ENCODE measurements at places on chromosomes 5 and 9. TPM values are rescaled to one million over a fixed set of nuclear protein-coding genes. Genes with fewer than 3 reads are reported as not detected.
A peak's percentile ranks its signal among the peaks of the same experiment; 100 is the strongest.

- DNase-seq: no peak
Observed at GRCh38 chr9:131583836-131584555, 38.7 kb downstream of the PRRT1B start.

- no peak for DNase-seq
Observed at GRCh38 chr5:27708534-27708933, 670.1 kb upstream of the CDH9 start.

DNA sequence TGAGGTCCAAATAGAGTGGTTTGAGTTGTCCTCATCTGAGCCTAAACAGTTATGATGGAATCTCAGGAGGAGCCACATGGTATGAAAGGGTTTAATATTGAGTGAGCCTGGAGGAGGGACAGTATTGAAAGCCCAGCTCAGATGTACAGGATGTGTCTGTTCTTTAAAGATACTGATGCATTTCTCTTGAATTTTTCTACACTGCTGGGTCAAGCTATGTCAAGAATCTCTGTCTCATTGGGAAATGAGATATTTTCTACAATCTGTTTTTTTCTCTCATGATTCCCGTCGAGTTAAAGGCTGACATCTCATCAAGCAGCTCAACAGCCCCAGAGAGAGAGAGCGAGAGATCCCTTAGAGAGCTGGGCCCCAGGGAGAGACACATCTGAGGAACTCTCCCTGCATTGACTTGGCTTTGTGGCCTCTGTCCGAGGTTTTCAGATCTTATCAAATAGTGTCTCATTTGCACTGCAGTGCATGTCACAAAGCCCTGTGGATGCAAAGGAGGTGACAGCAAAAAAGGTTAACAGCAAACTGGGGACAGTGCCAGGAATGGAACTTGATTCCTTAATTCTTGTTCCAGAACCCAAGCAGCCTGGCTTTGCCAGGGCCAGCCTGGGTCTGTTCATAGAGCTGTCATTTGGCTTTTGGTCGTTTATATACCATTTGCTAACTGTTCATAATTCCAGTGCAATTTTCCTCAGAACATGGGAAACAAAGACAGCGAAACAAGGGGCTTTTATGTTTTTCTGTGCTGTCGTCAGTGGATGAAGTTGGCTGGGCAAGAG, 19.0 kb upstream of the ACTBL2 start:
- no peak for DNase-seq

- DNase-seq: no peak
Observed at GRCh38 chr9:73162987-73163768, 11.5 kb downstream of the ANXA1 start.

- DNase-seq: peak; percentile 69
Observed at GRCh38 chr5:76175051-76175666, 92.0 kb downstream of the SV2C start.

- no peak for DNase-seq
Observed at GRCh38 chr5:126398791-126399190, 24.4 kb upstream of the GRAMD2B start.

DNA sequence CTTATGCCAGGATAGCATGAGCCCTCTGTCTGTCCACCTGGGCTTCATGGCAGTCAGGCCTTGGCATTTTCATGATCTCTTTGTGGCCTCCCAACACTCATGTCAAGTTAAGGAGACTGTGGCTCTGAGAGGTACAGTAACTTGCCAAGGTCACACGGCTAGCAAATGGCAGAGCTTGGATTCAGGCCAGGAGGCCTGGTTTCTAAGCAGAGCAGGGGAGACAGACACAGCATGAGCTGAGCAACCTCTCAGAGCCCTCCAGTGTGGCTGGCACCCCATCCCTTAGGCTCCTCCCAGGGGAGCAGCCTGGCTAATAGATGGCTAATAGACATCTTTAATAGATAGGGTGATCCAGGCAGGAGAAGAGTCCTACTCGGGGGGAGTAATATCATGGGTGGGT, 4.1 kb downstream of the SYNPO start:
- no peak for DNase-seq

- DNase-seq: no peak
Observed at GRCh38 chr9:124652615-124653393, 118.3 kb downstream of the NR6A1 start.

GRCh38 chr9:116074658-116075057, 78.9 kb upstream of the PAPPA start:
- no peak for DNase-seq

- DNase-seq: no peak
Observed at GRCh38 chr9:115373710-115374045, 255.7 kb upstream of the TNC start.

Gene NUDT2
- 14.7 TPM for polyA plus RNA-seq

Gene FBXL7
- not detected for polyA plus RNA-seq

Gene PTPN3
- not detected for polyA plus RNA-seq

Gene MEGF10
- not detected for polyA plus RNA-seq

Gene INSL6
- not detected for polyA plus RNA-seq

Gene CBY3
- polyA plus RNA-seq: 0.13 TPM

Gene IL13
- 0.14 TPM for polyA plus RNA-seq

Gene SLC45A2
- polyA plus RNA-seq: not detected

Gene STPG3
- not detected for polyA plus RNA-seq

Gene DMAC1
- polyA plus RNA-seq: 9.8 TPM

Gene TRPM3
- polyA plus RNA-seq: not detected

Gene NKD2
- polyA plus RNA-seq: 0.12 TPM
